ENCODE measurements at places on chromosomes 5 and 9.
A peak's percentile ranks its signal among the peaks of the same experiment; 100 is the strongest.

GRCh38 chr5:88670461-88670860 lies 212.5 kb downstream of the MEF2C start:
- DNase-seq = no peak

DNA sequence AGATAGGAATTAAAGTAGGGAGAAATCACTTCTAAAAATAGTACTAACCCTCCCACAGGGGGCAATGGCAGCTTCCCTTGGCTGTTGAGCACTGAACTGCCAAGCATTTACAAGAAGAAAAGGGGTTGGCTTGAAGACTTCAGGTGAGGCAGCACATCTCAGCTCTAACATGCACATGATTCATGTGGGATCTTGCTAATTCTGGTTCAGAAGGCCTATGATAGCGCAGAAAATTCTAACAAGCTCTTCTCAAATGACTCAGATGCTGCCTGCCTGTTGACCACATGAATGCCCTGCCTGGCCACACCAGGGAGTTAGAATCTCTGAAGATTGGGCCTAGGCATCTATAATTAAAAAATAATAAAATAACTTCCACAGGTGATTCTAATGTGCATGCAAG lies 22.6 kb downstream of the CD180 start:
- DNase-seq = no peak

- DNase-seq = no peak
These were observed 173.6 kb downstream of the GADD45G start for GRCh38 chr9:89778100-89779090.

DNA sequence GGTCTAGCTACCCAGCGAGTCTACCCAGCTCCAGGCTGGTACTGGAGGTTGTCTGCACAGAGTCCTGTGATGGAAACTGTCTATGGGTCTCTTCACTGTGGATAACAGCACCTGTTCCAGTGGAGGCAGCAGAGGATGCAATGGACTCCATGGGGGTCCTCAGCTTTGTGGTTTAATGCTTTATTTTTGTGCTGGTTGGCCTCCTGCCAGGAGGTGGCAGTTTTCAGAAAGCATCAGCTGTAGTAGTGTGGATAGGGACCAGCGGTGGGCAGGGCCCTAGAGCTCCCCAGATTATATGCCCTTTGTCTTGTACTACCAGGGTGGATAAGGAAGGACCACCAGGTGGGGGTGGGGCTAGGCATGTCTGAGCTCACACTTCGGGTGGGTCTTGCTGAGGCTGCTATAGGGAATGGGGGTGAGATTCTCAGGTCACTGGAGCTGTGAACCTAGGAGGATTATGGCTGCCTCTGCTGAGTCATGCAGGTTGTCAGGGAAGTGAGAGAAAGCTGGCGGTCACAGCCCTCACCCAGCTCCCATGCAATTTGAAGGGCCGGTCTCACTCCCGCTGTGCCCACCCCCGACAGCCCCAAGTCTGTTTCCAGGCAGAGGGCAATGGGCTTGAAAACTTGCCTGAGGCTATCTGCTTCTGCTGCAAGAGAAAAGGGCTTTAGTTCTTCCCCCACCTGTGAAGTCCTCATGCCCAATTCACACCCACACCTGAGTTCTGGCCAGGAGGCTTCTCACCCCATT lies 397.1 kb downstream of the TLE1 start:
- no peak for DNase-seq

DNA sequence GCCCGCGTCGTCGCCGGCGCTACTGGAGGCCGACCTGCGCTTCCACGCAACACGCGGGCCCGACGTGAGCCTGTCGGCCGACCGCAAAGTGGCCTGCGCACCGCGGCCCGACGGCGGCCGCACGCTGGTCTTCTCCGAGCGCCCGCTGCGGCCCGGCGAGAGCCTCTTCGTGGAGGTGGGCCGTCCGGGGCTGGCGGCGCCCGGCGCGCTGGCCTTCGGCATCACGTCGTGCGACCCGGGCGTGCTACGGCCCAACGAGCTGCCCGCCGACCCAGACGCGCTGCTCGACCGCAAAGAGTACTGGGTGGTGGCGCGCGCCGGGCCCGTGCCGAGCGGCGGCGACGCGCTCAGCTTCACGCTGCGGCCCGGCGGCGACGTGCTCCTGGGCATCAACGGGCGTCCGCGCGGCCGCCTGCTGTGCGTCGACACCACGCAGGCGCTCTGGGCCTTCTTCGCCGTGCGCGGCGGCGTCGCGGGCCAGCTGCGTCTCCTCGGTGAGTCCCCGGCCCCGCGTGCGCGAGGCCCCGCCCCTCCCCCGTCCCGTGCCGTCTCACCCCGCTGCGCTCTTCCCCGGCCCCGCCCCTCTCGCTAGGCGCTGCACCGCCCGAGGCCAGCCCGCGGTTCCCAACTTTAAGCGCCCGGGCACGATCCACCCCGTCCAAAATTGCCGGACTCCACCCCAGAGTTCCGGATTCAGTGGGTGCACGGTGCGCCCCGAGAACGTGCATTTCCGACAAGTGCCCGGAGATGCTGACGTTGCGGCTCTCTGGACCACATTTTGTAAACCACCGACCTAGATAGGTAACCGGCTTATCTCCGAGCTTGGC lies 42.8 kb downstream of the NEURL1B start:
- DNase-seq = no peak

DNA sequence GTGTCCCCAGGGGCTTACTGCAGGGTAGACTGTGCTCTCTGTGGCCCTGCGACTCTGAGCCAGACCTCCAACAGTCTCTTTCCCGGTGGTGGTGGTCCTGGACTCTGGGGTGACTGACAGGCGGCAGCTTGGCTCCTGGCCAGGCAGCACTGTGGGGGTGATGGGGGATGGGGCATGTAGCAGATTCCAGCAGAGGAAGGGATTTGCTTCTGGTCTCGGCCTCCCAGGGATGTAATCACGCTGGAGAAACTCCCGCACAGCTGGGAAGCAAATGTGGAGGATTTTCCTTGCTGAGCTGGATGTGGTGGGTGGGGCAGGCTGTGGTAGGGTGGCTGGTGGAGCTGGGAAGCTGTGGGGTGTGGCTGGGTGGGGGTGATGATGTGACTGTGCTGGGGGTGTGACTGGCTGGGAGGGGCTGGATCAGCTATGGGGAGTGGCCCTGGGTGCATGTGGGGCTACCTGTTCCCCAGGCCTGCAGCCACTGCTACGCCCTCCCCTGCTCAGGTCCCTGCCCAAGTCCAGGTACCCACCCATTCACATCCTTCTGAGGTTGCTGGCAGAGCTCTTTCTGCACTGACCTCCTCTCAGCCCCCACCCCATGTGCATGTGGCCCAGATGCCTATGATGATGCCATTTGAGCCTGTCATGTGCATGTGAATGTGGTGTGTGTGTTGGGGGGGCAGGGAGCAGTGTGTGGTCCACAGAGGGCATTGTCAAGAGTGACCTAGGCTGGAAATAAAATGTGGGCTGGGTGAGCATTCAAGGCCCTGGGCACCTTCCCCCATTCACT lies 3.8 kb downstream of the NDST1 start:
- no peak for DNase-seq

- no peak for DNase-seq
These were observed 5.0 kb downstream of the FAM163B start for GRCh38 chr9:133604214-133604613.

- no peak for DNase-seq
These were observed 247.9 kb downstream of the LURAP1L start for GRCh38 chr9:13022756-13023155.

GRCh38 chr5:95284572-95285408 lies at the start of gene MCTP1:
TSS of gene MCTP1 (minus strand) at chr5:95285094.
- peak; percentile 18 for DNase-seq

- no peak for DNase-seq
These were observed 379.7 kb downstream of the PSAT1 start for GRCh38 chr9:78676623-78677022.

- DNase-seq = no peak
These were observed 12.7 kb downstream of the C9orf153 start for GRCh38 chr9:86246752-86247161.

GRCh38 chr5:116472274-116472673 lies 102.3 kb downstream of the SEMA6A start:
- no peak for DNase-seq

DNA sequence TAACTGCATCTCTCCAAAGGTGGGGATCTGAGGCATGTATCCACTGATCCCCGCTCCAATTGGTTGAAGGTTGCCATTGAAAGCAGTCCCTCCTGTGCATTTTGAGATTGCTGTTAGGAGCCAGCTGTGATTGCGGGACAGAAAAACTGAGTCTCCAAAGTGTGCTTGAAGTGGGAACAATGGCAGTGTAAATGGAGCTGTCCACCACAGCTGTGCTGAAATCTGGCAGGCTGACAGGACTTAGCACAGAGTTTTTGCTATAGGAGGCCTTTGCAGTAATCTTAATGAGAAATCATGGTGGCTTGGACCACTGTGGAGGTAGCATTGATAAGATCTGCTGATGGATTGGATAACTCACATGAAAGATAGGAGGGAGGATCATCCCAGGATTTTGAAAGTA lies 3.3 kb downstream of the RNF20 start:
- DNase-seq = no peak

DNA sequence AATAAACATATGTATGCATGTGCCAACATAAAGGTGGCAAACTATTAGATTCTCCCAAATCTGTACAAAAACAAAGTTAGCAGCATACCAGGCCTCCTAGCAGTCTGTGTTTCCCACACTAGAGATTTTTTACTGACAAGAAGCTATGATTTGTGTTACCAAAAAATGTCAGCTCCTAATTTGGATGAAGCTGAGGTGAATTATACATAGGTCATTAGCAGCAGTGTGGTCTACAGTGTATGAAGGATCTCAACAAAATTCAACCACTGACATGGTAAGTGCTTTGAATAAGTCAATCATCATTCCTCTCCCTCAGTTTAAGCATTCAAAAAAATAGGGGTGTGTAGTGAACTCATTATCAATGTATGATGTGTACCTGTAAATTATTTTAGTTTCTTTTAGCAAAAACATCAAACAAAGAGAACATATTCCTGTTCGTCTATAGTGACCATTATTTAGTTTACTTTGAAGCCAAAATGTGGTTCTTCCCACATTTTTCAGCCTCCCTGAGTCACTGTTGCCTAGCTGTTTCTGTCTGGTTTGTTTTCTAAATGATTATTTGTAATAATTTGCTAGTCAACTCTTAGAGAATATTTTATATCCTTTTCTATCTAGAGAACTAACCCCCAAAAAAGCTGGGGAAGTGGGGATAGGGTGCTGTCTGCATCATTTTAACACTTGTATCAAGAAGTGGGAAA lies 52.1 kb upstream of the RGMB start:
- DNase-seq = no peak

DNA sequence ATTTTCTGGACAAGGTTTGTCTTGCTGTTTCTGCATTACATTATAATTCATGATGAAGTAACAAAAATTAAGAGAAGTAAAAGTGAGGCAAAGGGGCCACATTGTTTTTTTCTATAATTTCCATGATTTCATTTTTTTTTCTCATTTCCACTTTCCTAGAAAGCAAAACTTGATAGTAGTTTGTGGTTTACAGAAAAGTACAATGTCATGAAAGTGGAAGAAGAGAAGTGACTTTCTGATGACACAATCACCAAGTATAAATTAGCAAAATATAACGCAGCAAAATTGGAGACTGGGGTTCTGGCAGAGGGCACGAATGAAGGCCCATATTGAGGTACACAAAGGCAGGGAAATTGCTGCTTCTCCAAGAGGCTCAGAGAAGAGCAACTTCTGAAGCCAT lies 5.0 kb upstream of the IFNA14 start:
- no peak for DNase-seq

- DNase-seq = no peak
These were observed 162.7 kb downstream of the MACROH2A1 start for GRCh38 chr5:135236228-135236907.

GRCh38 chr5:92749943-92750342 lies 831.1 kb downstream of the NR2F1-AS1 start:
- DNase-seq = no peak

GRCh38 chr5:132064140-132064539 lies 3.7 kb downstream of the IL3 start:
- DNase-seq = no peak

- no peak for DNase-seq
These were observed 32.8 kb upstream of the PIP5K1B start for GRCh38 chr9:68672215-68672614.

- peak; percentile 41 for DNase-seq
These were observed 143.6 kb downstream of the CDH9 start for GRCh38 chr5:26894719-26895263.
